ENCODE measurements at places on chromosomes 2 and 18. TPM values are rescaled to one million over a fixed set of nuclear protein-coding genes. Genes with fewer than 3 reads are reported as not detected.

Gene IGFBP2
- total RNA-seq = 98.0 TPM

Gene TXNDC2
- not detected for total RNA-seq

Gene GPAT2
- total RNA-seq = 1.3 TPM

Gene IL1RL1
- 0.28 TPM for total RNA-seq

Gene FOXD4L1
- not detected for total RNA-seq

Gene PIEZO2
- 1.1 TPM for total RNA-seq

Gene ST6GAL2
- total RNA-seq = 1.0 TPM

Gene ATP6V1B1
- 1.4 TPM for total RNA-seq

Gene NCOA1
- total RNA-seq = 14.9 TPM

Gene TBC1D8
- total RNA-seq = 27.3 TPM

Gene ERFE
- not detected for total RNA-seq

Gene OSR1
- total RNA-seq = 0.28 TPM

Gene SLC16A14
- total RNA-seq = 0.95 TPM

Gene AGXT
- not detected for total RNA-seq

Gene EHBP1
- total RNA-seq = 21.4 TPM

Gene ALK
- total RNA-seq = not detected

Gene TUBA3E
- total RNA-seq = not detected

Gene EFEMP1
- total RNA-seq = 42.3 TPM

Gene LRRTM4
- total RNA-seq = 0.28 TPM

Gene EPAS1
- total RNA-seq = 83.0 TPM

Data from pancreas (tissue), 10 donors.